ENCODE measurements at places on chromosomes 1 and 21.
A peak's percentile ranks its signal among the peaks of the same experiment; 100 is the strongest.

GRCh38 chr1:57036641-57037579 lies 71.1 kb upstream of the C8B start:
- DNase-seq: no peak

DNA sequence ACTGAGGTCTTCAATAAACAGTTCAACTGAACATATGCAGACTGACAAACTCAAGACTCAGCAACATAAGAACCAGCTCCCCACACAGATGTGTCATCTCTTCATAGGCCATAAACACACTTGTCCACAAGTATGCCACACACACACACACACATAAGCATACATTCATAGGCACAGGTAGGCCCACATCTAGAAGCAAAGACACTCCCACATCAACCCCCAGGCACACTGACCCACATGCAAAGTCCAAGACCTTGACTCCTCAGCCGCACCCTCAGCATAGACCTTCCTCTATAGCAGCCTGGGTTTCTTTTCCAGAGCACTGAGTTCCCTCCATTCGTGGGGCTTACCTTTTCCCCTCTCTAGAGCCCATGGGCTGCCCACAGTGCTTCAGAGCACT lies 1.4 kb downstream of the LAD1 start:
- no peak for DNase-seq

DNA sequence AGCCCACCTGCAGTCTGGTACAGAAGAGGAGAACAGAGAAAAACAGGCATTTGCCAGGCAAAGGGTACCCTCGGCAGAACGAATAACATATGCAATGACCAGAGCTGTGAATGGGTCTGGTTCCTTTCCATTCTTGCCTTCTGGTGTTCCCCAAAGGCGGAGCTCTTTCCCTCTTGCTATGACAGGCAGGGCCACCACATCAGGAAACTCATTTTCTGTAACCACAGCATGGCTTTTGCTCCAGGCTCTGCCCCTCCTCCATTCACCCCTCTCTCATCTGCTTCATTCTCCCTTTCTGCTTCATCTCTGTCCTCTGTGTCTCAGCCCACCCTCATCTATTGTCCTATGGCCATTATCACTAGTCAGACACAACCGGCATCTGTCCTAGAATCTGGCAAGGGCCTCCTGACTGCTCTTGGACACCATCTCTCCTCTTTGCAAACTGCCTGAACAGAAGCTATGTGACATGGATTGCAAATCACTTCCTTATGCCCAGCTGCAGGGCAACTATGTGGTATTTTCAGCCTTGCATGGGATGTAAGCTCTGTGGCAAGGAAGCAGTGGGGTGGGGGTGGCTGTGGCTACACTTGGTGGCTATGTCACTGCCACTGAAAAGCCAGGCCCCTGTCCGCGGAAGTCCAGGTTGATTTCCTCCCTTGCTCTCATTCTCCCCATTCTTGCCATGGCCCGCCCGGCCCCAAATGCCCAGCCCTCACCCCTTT lies 78.8 kb upstream of the ABCD3 start:
- no peak for DNase-seq

GRCh38 chr21:26952374-26953066 lies 14.4 kb downstream of the ADAMTS5 start:
- DNase-seq: no peak

DNA sequence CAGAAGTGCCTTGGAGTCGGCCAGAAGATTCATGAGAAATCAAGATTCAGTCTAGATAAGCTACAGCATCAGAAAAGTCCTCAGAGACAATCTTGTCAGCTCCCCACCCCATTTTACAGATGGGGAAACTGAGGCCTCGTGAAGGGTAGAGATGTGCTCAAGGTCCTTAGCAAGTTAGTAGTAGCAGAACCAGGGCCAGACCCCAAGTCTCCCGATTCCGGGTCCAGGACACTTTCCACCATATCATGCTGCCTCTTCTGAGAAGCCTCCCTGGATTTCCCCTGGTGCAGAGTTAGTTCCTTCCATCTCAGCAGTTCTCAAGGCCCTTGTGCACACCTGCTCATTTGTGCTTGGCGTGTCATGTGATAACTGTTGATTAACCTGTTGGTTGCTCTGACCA lies 91.5 kb upstream of the ACTL8 start:
- no peak for DNase-seq

DNA sequence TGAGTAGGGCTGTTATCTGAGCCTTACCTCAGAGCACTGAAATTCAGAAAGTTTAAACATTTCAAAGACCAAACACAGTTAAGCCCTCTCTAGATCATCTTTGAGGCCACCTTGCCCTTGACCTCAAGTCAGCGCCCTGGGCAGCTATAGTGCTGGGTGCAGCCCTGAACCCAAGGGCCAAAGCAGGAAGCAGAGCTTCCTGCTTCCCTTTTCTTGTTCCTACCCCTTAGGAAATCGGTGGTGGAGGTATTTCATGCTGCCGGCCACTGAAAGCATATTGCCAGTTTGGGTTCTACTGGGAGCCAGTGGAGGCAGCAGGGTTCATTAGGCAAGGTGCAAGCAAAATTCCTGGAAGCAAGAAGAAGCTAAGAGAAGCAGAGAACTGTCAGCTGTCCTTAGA lies 26.1 kb downstream of the CD244 start:
- no peak for DNase-seq

DNA sequence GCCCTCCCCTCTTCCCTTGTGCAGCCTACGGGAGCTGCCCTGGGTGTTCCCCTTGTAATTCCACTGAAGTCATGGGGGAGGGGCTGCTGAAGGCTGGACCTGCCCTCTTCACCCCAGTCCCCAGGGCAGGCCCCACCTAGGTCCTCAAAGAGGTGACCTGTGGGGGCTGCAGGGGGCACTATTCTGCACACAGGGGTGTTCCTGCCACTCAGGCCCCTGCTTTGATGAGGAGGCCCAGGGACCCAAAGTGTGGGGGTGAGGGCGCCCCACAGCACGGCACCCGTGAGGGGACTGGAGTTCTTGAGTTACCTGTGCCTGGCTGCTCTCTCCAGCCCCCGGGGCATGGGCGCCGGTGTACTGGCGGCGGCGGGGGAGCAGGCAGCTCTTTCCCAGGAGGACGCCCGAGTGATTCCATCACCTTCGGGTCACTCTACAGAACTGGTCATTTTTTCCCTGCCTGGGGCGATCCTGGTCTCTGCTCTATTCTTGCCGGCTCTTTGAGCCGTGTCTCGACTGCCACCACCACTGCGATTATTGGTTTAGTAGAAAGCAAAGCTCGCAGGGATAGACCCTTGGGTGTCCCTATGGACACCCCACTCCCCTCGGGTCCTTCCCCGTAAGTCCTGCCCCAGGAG lies 6.9 kb upstream of the PRDM16 start:
- DNase-seq: no peak

- peak; percentile 42 for DNase-seq
Measured at GRCh38 chr1:175857756-175858155, 114.4 kb upstream of the TNR start.

- peak; percentile 33 for DNase-seq
Measured at GRCh38 chr1:29264773-29265389, 28.6 kb downstream of the PTPRU start.

DNA sequence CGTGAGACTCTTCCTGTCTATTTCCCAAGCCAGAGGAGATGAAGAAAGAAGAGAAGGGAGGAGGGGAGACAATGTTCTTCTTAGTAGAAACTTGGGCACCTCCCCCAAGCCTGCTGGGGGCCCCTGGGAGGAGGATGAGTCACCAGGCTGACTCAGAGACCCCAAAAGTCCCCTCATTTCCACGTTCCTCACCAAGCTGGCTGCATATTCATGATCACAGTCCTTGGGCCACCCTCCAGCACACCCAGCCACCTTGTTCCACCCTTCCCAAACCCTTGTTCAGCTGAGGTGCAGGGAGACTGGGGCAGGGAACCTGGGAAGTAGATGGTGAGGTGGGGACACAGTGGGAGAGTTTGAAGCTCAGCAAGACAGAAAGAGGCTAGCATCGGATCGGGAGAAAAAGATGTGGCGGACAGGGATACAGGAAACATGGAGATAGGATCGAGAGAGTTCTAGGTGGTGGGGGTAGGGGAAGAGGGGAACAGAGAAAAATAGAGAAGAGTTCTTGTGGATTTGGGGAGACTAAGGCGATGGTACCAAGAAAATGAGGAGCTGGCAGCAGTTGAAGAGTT lies 712 bp downstream of the RAB13 start:
- peak; percentile 64 for DNase-seq

- no peak for DNase-seq
Measured at GRCh38 chr1:5970610-5971273, 21.5 kb downstream of the NPHP4 start.

- peak; percentile 45 for DNase-seq
Measured at GRCh38 chr1:202811296-202812175, 782 bp downstream of the PCAT6 start.

DNA sequence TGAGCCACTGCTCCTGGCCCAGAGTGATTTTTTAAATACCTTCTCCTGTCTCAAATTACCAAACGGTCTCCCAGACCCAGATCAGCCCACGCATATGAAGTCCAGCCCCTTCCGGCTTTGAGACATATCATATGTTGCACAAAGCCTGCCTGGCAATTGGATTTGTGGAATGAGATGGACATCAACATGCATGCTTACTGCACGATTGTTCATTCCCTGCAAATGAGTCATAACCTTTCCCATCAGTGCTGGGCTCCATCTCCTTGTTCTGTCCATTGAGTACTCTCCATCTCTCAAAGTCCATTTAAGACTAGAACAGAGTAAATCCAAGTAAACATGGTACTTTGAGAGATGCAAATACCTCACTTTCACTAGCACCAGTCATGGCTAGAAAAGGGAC lies 612.2 kb upstream of the USP24 start:
- no peak for DNase-seq

DNA sequence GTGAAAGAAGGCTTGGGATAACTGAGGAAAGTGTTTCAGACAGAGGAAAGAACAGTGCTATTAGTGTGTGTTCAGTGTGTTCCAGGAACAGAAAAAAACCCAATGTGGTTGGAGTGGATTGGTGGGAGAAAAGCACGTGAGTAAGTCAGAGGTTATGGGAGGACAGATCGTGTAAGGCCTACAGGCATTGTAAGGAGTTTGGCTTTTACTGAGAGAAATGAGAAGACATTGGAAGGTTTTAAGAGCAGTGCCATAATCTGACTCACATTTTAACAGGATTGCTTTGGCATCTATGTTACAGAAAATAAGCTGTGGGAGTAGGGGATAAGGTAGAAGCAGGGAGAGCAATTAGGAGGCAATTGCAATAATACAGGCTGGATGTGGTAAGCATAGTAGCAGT lies 4.8 kb downstream of the ARPC5 start:
- DNase-seq: no peak

DNA sequence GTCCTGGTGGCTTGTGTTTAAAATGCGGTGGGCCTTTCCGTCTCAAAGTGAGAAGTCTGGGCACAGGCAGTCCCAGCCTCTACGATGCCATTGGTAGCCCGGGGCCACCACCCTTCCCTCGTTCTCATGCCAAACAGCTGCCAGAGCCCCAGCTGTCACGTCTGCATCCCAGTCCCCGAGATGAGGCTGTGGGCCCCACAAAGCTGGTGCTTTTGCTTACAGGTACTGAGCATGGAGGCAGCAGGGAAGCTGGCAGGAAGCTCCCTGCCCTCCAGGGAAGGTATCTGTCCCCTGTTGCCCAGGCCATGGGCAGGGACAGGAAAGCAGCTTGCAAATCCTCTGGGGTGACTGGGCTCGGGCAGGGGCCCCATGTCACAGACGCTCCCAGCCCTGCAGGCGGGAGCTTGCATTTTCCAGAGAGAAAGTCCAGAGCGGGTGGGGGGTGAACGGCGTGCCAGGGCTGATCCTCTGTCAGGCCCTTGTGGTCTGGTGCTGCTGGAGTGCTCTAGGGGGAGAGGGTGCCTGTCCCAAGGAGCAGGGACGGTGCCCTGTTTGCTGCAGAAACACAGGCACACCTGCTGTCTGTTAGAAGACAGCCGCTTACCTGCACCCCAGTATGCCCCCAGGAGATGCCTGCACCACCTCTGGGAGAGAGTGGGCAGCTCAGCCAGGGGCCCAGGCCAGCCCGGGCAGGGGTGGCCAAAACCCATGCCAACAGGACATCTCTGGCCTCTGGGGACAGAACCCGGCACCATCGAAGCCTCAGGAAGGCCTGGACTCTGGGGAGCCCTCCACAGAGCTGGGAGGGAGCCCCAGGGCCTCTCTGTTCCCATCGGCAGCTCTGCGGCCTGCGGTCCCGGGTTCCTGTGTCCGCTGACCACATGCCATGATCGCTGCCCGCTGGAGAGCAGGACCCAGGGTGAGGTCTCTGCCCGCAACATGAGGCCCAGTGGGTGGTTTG lies 45.9 kb downstream of the SLX9 start:
- no peak for DNase-seq

GRCh38 chr1:202664083-202664482 lies 46.2 kb downstream of the SYT2 start:
- no peak for DNase-seq

DNA sequence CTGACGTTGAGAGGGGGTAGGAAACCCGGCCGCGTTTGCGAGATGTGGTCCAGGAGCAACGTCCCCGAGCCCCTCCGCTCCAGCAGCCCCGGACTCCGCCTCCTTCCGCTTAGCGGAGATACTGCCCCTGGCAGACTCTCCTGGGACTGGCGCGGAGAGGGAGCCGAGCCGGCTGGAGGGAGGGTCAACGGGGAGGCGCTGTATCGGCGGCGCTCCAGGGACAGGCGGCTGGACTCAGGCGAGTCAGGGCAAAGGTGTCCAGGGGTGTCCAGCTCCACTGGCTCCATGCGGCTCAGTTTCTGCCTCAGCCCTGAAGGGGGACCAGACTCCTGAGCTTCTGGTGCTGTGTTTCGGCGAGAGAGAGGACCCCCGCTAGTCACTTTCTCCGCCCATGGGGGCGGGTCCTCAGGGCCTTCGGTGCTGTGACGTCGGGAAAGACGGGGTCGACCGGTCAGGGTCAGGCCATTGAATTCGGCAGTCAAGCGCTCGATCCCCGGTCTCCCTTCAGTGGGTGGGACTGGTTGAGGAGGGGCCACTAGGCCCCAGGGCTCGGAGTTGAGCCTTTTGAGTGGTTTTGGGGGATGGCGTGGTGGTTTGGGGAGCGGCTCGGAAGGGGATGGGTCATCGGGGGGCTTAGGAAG lies 2.8 kb upstream of the LIX1L start:
- peak; percentile 92 for DNase-seq

GRCh38 chr1:164515231-164515630 lies 43.8 kb upstream of the PBX1 start:
- DNase-seq: peak; percentile 49

DNA sequence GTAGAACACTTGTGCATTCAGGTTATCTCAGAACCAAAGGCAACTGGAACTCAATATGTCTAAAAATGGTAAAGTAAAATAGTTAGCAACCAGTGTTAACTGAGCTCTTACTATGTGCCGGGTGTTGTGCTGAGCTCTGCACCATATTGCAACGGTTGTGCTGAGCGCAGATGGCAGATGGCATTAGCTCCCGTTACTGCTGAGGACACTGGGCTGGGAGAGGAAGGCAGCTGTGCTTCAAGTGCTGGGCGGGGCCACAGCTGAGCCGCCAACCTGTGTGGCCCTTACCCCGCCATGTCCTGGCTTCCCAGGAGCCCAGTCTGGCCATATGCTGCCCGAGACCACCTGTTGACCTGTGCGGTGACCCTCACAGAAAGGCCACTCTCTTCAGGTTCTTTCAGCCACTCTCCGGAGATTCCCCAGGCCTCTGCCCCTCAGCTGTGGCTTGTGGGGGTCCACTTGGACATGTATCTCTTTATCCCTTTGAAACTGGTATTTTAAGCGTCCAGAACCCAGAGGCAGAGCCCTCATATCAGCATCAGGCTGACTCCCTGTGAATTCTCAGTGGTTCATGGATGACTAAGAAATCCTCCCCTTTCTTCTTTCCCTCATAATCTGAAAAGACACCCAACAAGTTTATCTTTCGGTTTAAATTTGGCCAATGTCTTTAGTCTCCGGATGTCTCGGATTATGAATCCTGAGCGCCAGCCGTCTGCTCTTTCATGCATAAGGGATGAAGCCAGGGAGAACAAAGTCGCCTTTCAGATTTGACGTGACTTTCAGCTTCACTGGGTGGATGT lies 26.4 kb downstream of the LDLRAP1 start:
- DNase-seq: peak; percentile 58

GRCh38 chr21:37827913-37828312 lies 88.3 kb downstream of the KCNJ6 start:
- DNase-seq: no peak
